Stimulated activated CD4-positive, alpha-beta T cell treated with anti-CD3 and anti-CD28 coated beads, Interleukin-4, amount 100 ng/mL, for 24 hours (primary cell): ENCODE measurements at places on chromosomes 2 and 18.

DNA sequence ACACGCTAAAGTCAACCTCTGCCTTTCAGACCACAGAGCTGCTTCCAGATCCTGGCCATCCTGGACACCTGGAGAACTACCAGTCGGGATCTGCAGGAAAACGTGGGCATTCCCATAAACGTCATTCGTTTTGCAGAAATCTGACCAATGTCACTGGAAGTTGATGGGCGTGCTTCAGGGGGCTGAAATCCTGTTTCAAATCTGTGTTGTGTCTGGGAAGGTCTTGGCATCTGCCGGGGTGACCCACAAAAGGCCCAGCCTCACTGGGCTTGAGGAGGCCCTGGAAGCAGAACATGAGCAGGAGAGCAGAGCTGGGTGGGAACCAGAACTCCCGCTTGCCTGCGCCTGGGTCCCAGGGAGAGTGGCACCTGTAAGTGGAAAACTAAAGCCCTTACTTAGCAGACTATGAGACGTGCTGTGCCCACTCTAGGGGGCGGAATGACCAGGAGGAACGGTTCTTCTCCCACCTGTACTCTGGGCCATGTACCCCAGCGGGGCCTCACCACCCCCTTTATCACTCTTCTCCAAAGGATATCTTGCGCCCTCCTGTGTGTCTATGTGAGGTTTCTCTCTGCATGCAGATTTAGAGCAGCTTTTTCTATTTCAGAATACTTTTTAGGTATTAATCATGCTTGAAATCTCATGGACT is 200.9 kb downstream of the FAM210A start:
- DNase-seq: no peak

GRCh38 chr18:29811519-29811918 is 1231.0 kb downstream of the DSC3 start:
- DNase-seq: no peak

DNA sequence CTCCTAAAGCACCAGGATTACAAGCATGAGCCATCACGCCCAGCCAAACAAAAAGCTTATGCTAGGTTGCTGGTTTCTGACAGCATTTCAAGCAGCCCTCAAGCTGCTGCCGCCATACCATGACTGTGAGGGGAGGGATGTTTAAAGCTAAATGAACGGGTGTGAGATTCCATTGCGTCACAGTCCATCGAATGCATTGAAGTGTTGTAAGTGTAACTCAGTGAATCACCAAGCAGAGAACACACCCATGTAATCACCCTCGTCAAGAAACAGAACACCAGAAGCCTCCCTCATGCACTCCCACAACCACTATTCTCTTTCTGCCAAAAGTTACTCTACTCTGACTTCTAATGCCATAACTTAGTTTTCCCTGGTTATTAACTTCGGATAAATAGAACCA is 32.8 kb upstream of the MC5R start:
- DNase-seq: no peak

- no peak for DNase-seq
Observed at GRCh38 chr18:7954238-7954637, 387.1 kb downstream of the PTPRM start.

- DNase-seq: no peak
Observed at GRCh38 chr2:227480528-227480927, 8.6 kb downstream of the AGFG1 start.

GRCh38 chr2:71706836-71707235 is 253.5 kb downstream of the DYSF start:
- DNase-seq: no peak

- no peak for DNase-seq
Observed at GRCh38 chr2:99865818-99866676, 276.3 kb downstream of the AFF3 start.

- no peak for DNase-seq
Observed at GRCh38 chr2:177131858-177132257, 80.7 kb upstream of the HNRNPA3 start.

DNA sequence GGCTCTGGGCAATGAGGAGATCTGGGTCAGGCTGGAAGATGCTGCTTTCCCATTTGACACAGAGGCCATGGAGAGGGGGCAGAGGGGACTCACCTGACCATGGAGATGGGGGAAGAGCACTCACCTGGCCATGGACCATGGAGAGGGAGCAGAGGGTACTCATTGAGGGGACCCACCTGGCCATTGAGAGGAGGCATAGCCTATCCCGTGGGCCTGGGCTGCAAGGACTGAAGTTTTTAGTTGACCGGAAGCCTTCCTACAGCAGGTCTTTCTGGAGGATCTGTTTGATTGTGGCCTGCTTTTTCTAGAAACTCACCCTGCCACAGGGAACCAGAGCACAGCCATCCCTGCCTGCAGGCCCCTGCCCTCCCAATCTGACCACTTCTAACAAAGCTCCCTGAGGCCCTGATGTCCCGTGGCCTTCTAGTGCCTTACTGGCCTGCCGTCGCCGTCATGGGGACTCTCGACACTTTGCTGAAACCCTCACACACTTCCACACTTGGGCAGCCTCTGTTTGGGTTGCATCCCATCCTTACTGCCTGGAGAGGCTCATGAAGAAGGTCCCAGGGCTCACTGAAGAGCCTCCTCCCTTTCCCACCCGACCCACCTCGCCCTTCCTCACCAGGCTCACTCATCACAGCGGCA is 5.1 kb upstream of the PROM2 start:
- DNase-seq: no peak

GRCh38 chr2:96329456-96329855 is 4.3 kb downstream of the ITPRIPL1 start:
- no peak for DNase-seq

- no peak for DNase-seq
Observed at GRCh38 chr2:156327835-156328695, 4.5 kb downstream of the NR4A2 start.

DNA sequence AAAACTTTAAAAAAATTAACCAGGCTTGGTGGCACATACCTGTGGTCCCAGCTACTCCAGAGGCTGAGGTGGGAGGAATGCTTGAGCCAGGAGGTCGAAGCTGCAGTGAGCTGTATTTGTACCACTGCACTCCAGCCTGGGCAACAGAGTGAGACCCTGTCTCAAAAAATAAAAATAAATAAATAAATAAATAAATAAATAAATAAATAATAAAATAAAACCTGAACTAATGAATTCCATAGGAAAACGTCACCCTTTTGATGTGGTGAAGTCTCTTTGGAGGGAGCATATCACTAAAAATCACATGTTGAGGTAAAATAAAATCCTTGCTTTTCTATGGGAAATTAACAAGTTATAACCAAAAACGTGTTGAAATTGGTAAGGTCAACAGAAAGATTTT is 29.6 kb upstream of the ITGAV start:
- no peak for DNase-seq
